ENCODE measurements at places on chromosomes 16 and 17. TPM values are rescaled to one million over a fixed set of nuclear protein-coding genes. Genes with fewer than 3 reads are reported as not detected.

- DNase-seq = no peak
These were observed 113.1 kb downstream of the SNX29 start for GRCh38 chr16:12089492-12090150.

The KRT9 gene
- not detected for total RNA-seq

The C17orf78 gene
- total RNA-seq = not detected

GRCh38 chr16:51989637-51990230 lies 557.2 kb downstream of the TOX3 start:
- no peak for DNase-seq

The MON1B gene
- 40.0 TPM for total RNA-seq

- DNase-seq = peak; percentile 59
These were observed 26.7 kb upstream of the TOX3 start for GRCh38 chr16:52573365-52574299.

DNA sequence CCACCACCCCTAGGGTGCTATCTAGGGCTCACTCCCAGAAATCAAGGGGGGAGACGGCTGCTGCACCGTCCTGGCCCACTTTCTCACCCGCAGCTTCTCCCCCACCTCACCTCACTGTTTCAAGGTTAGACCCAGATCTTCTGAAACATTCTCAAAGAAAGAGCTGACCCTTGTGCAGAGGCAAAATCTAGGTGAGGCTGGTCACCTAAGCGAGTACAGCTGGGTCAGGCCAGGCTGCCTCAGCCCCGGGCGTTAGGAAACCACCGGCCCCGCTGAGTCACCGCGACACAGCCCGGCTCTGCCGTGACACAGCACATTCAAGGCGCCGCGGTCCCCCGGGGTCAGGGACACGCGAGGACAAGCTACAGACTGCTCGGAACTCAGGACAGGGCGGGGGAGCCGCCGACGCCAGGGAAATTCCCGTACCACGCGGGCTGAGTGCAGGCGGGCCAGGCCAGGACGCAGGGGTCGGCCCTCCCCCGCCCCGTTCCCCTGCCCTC lies 27.1 kb downstream of the GNPTG start:
- peak; percentile 86 for DNase-seq

- DNase-seq = no peak
These were observed 59.0 kb upstream of the RPH3AL start for GRCh38 chr17:411421-412120.

DNA sequence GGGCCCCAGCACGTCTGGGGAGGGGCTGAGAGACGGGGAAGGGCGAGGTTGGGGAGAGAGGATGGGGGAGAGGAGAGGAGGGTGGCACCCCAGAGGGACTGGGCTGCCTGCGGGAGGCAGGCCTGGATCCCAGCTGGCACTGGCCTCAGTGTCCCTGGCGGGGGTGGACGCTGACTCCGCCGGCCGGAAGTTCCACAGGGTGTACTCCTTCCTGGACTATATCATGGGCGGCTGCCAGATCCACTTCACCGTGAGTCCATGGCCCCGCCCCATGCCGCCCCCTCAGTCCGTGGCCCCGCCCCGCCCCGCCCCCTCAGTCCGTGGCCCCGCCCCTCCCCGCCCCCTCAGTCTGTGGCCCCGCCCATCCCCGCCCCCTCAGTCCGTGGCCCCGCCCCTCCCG lies 11.3 kb downstream of the CPNE7 start:
- no peak for DNase-seq
